ENCODE measurements at places on chromosomes 3 and 15. TPM values are rescaled to one million over a fixed set of nuclear protein-coding genes. Genes with fewer than 3 reads are reported as not detected.

CTXN2 gene
- not detected for total RNA-seq

KIF9 gene
- 1.2 TPM for total RNA-seq

TM4SF4 gene
- total RNA-seq = not detected

TMEM41A gene
- 9.5 TPM for total RNA-seq

GOLGA6B gene
- not detected for total RNA-seq

SLC28A1 gene
- total RNA-seq = not detected

TICRR gene
- total RNA-seq = 4.9 TPM

TMOD3 gene
- total RNA-seq = 48.0 TPM

GOLGA8M gene
- not detected for total RNA-seq

ATP13A4 gene
- total RNA-seq = 0.89 TPM

PLSCR2 gene
- total RNA-seq = not detected

LRRC31 gene
- not detected for total RNA-seq

ATP10A gene
- total RNA-seq = 6.4 TPM

GUCA1C gene
- total RNA-seq = not detected

CFAP100 gene
- total RNA-seq = not detected

All from smooth muscle cell of the umbilical artery (primary cell).